ENCODE measurements at places on chromosomes 5 and 9. TPM values are rescaled to one million over a fixed set of nuclear protein-coding genes. Genes with fewer than 3 reads are reported as not detected.

ATP10B gene
- total RNA-seq: not detected

RPL35 gene
- total RNA-seq: 1,644 TPM

LCN9 gene
- not detected for total RNA-seq

CARD9 gene
- 5.1 TPM for total RNA-seq

KCNIP1 gene
- not detected for total RNA-seq
